ENCODE measurements at places on chromosomes 2 and 18. TPM values are rescaled to one million over a fixed set of nuclear protein-coding genes. Genes with fewer than 3 reads are reported as not detected.

DNA sequence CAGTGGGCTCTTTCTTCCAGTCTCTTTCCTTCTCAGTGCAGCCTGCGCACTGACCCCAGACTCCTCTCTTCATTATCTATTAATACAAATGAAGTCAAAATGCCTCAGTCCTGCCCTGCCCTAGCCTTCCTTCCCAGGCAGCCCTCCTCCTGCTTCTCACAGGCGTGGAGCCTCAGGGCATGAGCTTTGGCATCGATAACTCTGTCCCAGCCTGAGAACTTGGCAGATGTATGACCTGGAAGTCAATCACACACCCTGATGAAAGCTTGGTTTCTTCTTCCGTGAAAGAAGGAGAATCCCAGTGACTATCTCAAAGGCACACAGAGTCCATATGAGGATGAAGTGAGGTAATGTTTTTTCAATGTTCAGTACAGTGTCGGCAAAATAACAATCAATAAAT, 600.7 kb upstream of the ID2 start:
- DNase-seq = no peak
- no peak overlapping the region for H3K4me3 ChIP-seq
- H3K27me3 ChIP-seq = peaks cover 4% of the 10 kb centered on the region
- H3K27ac ChIP-seq = no peak overlapping the region
- peaks cover 3% of the 10 kb centered on the region for H3K36me3 ChIP-seq

DNA sequence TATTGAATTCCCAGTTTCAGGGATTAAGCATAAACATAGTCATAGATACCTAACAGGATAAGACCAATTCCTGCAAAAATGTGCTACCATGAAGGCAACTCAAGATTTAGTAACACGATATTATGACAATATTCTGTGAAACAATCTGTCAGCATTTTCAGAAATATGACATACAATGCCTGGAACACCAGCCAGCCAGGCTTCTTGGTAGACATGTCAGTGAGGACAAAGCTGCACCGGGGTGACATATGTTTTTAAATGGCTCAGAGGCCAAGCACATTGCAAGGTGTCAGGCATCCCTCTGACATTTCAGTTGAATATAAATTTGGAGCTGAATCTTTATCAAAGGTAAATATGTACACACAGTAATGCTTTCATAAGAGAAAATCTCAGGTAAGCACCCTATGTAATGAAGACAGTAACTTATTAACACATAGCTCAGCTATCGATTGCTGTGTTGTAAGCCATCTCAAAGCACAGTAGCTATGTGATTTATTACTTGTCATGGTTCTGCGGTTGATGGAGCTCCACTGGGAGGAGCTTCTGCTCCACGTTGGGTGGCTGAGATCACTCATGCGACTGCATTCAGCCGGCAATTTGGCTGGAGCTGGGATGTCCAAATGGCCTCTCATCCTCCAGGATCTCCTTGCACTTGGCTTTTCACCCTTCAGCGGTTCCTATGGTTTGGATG, 31.9 kb upstream of the EML6 start:
- H3K4me1 ChIP-seq = no peaks in the 10 kb centered on the region
- no peak overlapping the region for H3K27ac ChIP-seq
- H3K36me3 ChIP-seq = no peaks in the 10 kb centered on the region
- H3K4me3 ChIP-seq = no peak overlapping the region
- H3K27me3 ChIP-seq = no peaks in the 10 kb centered on the region

DNA sequence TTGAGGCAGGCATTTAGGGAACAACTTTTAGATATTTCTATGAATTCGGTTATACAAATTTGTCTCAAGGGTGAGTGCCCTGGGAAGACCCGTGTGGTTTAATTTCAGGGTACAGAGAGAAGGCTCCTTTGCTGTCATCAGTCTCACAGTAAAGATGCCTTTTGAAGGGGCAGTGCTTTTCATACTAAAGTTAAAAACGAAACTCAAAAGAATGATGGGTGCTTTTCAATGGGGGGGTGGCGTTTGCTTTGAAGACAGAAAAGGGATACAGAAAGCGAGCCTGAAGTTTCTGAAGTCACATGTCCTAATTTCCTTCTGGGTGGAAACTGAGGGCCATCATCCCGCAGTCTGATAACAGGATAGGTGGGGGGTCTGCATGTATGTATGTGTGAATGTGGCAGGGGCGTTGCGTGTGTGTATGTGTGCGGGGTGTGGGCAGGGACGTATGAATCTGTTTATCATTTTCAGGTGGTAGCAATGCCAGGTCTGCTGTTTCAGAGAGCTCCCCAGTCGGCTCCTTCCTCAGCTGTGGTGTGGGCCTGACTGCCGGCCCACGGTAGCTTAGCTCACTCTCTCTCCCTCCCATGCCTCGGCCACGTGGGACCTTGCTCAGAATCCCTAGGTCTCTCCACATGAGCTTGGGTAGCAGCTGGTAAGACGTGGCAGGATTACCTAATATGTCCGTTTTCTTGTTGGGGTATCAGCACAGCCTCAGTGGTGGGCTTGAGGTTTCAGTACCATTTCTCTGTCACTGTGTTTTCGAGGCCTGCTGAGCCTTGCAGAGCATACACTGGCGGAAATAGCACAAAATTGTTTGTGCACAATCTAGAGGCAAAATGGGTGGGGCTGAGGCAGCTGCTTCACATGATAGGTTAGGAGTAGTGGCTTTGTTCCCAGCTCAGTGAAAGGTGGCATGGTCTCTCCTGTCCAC, 32.7 kb downstream of the ARHGAP25 start:
- H3K36me3 ChIP-seq = no peaks in the 10 kb centered on the region
- DNase-seq = no peak
- no peaks in the 10 kb centered on the region for H3K27me3 ChIP-seq
- H3K27ac ChIP-seq = no peak overlapping the region

DNA sequence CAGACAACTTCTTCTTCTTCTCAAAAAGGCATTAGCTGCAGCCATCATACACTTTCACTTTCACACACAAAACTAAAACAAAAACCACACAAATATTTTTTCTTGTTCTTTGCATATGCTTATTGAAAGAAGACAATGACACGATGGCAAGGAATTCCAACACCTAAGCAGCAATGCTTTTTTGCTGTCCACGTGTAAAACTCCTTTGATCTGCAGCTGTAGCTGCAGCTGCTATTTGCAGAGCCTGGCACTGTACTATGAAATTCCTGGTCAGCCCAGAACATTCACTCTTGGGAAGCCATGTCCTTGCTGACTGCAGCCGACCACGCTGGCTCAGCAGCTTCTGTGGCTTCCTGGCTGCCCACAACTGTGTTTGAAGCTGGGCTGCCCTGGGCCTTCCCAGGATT, 316.2 kb downstream of the CDH2 start:
- peaks cover 12% of the 10 kb centered on the region for H3K4me1 ChIP-seq
- no peaks in the 10 kb centered on the region for H3K27me3 ChIP-seq
- no peak overlapping the region for H3K27ac ChIP-seq
- H3K36me3 ChIP-seq = no peaks in the 10 kb centered on the region

- no peak overlapping the region for H3K27ac ChIP-seq
- no peaks in the 10 kb centered on the region for H3K27me3 ChIP-seq
- no peaks in the 10 kb centered on the region for H3K4me1 ChIP-seq
- H3K4me3 ChIP-seq = no peak overlapping the region
Measured at GRCh38 chr2:210517264-210517663, 39.1 kb upstream of the CPS1 start.

GRCh38 chr2:16525265-16525887, 140.3 kb downstream of the CYRIA start:
- H3K27ac ChIP-seq = no peak overlapping the region
- peaks cover 5% of the 10 kb centered on the region for H3K27me3 ChIP-seq
- H3K36me3 ChIP-seq = no peaks in the 10 kb centered on the region
- peaks cover 31% of the 10 kb centered on the region for H3K4me1 ChIP-seq

DNA sequence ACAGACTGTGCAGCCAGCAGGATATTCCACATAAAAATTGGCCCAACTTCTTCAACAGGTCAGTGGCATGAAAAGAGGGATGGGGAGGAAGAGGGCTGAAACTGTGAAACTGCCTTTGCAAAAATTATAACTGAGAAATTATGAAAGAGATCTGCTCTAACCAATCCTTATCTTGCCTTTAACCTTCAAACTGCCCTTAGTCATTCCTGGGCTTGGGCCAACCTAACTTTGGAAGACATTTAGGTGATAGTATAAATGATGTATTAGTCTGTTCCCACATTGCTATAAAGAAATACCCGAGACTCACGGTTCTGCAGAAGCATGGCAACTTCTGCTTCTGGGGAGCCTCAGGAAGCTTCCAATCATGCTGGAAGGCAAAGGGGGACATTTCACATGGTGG, 74.5 kb downstream of the RPL31 start:
- DNase-seq = no peak
- H3K4me1 ChIP-seq = peaks cover 6% of the 10 kb centered on the region
- no peaks in the 10 kb centered on the region for H3K27me3 ChIP-seq
- peaks cover 25% of the 10 kb centered on the region for H3K36me3 ChIP-seq

DNA sequence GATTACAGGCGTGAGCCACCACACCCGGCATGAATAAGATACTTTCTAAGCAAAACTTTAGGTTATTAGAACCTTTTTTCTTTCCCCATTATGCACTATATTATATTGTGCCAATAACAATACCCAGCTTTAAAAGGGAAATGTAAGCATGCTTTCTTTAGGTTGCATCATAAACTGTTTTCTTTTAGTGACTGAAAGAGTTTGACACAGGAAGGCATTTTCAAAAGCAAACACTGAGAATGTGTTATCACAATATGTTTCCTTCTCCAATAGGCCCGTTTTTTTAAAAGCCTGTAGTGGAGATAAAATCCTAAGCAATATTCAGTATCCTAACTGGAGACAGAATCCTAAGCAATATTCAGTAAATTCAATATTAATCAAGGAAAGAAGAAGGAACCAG, 16.7 kb upstream of the EPB41L5 start:
- peaks cover 3% of the 10 kb centered on the region for H3K36me3 ChIP-seq
- no peak for DNase-seq
- no peaks in the 10 kb centered on the region for H3K27me3 ChIP-seq
- no peak overlapping the region for H3K4me3 ChIP-seq
- no peak overlapping the region for H3K27ac ChIP-seq

CIAO1 gene
- total RNA-seq = 69.7 TPM

CYTIP gene
- total RNA-seq = 0.51 TPM

SPP2 gene
- total RNA-seq = not detected

ZNF804A gene
- 2.0 TPM for total RNA-seq

CROCC2 gene
- total RNA-seq = 0.68 TPM

All from type B pancreatic cell (in vitro differentiated cells).